Activated CD4-positive, alpha-beta T cell treated with anti-CD3 and anti-CD28 coated beads for 1 hour (primary cell): ENCODE measurements at places on chromosomes 11 and 22.
A peak's percentile ranks its signal among the peaks of the same experiment; 100 is the strongest.

- no peak for DNase-seq
Measured at GRCh38 chr11:8192896-8193209, 24.0 kb upstream of the RIC3 start.

DNA sequence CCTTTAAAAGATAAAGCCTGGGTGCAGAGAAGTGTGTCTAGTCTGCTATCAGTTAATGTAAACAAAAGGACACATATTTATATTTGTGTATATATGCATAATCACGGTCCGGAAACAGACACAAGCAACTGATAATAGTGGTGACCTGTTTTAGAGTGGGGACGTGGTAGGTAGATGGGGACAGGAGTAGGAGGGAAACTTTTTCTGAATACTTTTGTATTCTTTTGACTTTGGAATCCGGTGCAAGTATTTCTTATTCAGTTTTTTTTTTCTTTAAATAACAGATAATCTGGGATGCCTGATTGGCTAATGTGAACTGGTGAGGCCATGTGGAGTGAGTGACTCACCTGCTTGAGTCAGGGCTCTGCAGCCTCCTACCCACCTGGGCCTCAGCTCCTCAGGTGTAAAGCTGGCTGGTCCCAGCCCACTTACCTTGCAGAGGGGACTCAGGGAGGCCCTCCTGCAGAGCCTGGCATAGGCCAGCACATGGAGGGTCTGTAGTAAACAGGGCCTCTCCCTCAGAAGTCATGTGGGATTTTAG is 15.3 kb downstream of the MICAL2 start:
- no peak for DNase-seq

- DNase-seq = no peak
Measured at GRCh38 chr11:68127714-68128681, 6.8 kb upstream of the CHKA start.

- DNase-seq = peak; percentile 37
Measured at GRCh38 chr22:22721681-22722354, 77.4 kb downstream of the GGTLC2 start.

DNA sequence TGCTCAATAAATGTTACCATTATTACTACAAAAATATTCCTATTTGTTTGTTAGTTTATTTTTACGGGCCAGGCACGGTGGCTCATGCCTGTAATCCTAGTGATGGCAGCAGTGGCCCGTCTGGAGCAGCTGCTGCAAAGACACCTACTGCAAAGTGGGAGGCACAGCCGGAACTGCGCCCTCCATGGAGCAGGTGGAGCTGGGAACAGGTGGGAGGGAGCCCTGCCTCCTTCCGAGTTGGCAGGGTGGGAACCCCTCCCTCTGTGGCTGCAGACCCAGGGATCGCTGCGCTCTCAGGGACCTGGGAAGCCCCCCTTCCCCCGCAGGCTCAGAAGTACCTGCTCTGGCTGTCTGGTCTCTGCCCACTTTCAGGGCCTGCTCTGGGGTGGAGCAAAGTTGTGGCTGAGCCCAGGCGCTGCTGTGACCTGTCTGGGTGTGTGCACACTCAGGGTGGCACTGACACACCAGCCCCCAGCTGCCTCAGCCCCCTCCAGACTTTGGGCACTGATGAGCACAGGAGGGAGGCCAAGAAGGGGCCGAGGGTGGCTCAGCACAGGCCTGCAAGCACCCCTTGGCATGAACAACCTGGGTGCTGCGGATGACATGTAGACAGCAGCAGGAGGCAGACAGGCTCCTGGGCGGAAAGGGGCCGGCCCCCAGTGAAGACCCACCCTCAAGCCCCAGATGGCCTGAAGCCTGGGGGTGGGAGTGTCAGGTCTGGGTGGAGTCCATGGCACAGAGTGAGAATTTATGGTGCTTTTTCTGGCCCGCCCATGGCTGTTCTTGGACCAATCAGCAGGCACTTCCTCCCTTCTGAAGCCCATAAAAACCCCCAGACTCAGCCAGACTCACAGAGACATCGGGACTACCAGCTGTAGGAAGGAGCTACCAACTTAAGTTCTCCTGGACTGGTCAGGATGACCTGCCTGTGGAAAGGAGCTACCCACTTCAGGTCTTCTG is 103.7 kb upstream of the CLMP start:
- no peak for DNase-seq

- DNase-seq = no peak
Measured at GRCh38 chr11:107818491-107818890, 40.1 kb downstream of the SLC35F2 start.

DNA sequence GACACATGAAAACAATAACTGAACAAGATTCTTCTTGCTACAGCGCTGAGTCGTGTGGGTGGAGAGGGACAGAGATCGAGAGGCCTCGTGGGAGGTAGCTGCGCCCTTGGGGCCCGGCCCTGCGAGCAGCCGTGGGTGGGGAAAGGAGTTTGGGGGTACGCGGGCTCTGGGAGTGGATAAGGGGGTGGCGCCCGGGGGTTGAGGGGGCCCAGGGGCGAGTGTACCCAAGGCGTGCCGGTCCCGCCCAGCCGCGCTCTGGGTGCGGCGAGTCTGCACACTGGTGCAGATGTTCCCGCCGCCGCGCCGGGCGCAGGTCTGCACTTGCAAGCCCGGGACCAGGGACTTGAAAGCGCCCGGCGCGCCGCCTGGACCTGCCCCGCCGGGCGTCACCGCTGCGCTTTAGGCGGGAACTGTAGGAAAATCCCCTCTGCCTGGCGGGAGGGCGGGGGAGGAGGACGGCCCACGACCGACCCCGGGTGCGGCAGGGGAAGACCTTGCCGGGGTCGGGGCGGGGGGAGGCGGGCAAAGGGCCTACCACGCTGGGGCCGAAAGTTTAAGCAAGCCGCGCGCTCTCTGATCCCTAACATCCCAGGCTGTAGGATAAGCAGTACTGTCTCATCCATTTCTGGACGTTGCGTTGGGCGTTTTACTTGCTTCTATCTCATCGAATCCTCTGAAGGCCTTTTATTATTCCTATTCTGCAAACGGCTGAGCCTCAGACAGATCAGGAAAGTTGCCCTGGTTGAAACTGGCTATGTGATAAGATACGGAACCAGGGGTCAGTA is 1.4 kb upstream of the KREMEN1 start:
- no peak for DNase-seq

DNA sequence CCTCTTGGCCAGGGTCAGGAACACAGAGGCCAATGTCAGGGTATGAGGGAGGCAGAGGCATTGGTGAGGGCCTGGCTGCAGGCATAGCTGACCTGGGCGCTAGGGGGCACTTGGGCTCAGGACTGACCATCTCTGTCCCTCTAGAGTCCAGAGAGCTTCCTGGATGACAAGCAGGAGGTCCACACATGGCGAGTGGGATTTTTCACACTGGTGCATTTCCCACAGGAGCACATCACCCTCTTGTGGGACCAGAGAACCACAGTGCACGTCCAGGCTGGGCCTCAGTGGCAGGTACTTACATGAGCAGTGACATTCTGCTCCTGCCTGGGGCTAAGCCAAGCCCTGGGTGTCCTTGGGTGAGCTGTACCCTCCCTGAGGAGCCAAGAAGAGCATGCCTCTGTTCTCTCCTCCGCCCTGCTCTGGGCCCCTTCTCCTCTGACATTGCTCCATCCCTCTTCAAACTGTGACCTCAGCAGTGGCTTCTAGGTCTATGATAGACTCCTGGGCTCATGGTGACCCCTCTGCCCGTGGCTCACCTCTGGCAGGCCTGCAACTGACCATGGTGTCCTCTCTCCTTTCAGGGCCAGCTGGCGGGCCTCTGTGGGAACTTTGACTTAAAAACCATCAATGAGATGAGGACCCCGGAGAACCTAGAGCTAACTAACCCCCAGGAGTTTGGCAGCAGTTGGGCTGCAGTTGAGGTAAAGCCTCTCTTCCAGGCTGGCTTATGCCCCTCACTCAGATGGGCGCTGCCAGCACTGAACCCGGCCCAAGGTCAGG is 46.6 kb downstream of the OTOG start:
- DNase-seq = no peak

DNA sequence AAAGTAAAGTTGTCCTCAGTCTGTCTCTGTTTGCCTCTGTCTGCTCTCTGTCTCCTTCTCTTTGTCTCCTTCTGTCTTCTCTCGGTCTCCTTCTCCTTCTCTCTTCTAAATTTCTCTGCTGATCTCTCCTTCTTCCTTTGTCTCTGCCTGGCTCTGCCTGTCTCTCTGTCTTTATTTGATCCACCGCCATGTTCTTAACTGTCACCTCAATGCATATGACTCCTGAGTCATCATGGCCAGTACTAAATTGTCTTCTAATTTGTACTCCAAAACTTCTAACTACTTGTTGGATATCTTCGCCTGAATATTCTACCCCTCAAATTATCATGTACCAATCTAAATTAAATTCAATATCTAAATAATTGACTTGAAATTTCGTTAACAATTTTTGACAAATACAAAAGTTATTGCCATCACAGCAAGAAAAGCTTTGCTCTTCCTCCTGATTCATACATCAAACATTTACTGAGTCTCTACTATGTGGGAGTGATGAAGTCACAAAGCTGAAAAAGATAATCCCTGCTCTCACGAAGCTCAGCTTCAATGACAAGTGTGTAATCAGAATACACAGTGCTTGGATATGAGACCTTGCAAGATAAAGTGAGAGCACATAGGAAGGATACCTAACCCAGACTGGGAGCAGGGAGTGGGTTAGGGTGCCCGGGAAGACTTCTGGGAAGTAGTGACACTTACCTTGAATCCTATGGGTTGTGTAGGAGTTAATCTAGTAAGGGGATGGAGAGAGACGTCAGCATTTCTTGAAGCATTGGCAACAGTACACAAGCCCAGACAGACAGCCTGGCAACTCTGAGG is 193.0 kb downstream of the MAML2 start:
- DNase-seq = no peak

DNA sequence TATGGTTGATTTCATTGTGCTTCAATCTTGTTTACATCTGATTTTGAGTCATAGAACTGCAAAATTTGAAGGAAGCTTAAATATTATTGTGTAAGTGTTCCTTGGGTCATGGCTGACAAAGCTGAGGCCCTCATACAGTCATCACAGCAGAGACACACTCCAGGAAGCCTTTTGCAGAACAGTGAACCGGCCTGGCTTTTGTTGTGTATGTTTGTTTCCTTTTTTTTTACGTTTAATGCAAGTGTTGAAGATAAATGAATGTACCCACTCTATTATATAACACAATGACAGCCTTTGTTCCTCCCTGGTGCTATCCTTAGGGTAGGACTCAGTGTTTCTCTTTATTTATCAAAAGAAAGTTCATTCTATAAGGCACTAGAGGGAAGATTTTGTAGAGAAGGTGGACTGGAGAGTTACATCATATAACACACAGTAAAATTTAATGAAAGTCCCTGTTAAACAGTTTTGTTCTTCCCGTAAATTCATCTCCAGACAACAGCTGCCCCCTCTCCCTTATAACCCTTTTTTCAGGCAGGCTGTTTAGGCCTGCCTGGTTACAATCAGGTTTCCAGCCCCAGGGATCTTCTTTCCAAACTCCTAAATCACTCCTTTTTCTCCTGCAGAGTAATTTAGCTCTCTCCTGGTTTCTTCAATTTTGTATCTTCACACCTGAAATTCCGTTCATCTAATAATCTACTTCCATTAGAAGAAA is 34.3 kb upstream of the CSTF3 start:
- DNase-seq = no peak

DNA sequence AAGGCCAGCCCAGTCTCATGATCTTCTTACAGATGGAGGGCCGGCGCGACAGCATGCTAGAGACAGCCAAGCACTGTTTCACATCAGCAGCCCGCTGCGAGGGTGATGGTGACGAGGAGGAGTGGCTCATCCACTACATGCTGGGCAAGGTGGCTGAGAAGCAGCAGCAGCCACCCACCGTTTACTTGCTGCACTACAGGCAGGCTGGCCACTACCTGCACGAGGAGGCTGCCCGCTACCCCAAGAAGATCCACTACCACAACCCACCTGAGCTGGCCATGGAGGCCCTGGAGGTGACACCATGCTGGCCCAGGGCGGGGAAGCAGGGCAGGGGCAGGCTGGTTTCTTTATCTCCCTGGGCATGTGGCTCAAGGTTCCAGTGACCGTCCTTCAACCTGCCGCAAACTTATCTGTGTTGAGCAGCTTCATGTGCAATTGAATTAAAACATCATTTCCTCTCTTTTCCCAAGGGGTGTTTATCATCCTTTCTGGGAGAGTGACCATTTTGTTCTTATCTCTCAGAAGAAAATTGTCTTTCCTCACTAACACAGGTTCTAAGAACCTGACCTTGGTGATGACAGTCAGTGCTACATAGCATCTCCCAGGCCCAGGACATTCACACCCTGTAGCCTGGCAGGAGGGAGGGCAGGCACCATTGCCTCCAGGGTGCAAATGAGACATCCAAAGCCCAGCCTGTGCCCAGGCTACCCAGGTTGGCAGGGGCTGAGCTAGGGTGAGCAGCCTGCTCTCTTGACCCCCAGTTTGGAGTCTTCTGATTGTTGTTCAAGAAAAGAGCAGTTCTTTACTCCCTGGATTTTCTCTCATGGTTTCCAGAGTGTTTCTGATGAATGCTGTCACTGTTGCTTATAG is 80.7 kb downstream of the CABIN1 start:
- no peak for DNase-seq

GRCh38 chr11:73963861-73964260 is 13.0 kb downstream of the DNAJB13 start:
- DNase-seq = no peak

DNA sequence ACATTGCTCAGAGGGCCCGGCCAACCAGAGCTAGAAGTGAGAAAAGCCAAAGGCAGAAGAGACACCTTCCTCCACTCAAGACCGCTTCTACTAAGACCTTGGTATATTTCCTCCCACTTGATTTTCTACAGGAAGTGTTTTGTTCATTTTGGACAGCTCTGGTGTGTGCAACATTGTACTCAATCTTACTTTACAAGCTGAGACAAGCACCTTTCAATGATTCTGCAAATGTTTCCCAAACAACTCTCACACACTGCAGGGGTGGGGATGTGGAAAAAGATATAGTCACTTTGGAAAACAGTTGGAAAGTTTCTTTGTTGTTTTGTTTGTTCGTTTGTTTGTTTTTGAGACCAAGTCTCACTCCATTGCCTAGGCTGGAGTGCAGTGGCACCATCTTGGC is 15.7 kb downstream of the MYO18B start:
- no peak for DNase-seq

DNA sequence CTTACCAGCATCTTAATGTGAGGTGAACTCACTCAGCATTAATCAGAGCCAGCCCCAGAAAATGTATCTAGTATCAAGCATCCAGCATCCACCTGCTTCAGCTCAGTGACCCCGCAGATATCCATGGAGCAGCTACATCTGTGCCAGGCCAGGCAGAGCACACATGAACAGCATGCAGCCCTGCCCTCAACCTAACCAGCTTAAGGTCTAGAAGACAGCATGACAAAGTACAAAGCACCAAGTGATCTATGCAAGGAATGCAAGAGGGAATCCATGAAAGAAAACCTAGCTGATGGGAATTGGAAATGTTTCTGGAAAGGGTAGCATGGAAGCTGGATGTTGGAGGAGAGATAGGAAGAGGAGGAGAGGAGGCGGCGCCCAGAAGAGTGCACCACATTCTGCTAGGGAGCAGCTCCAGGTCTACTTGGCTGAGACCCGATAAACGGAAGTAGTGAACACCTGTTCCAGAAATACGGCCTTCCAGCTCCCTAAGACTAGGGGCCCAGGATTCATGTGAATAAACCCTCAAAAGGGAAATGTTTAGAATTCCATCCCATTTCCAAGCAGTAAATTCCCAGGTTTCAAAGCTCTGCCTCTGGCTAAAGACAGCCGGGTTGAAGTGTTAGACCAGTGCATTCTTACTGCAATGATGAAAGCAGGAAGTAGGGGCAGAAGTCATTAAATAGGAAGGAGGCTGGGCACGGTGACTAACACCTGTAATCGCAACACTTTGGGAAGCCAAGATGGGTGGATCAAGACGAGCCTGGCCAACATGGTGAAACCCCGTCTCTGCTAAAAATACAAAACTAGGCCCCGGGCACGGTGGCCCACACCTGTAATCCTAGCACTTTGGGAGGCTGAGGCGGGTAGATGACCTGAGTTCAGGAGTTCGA is 23.5 kb upstream of the L3MBTL2 start:
- DNase-seq = no peak
